ENCODE measurements at places on chromosomes 2 and 18.

- peak; percentile 50 for DNase-seq
Measured at GRCh38 chr2:25688236-25688635, 14.9 kb upstream of the DTNB start.

- DNase-seq = no peak
Measured at GRCh38 chr2:61463769-61464475, 7.0 kb downstream of the USP34 start.

DNA sequence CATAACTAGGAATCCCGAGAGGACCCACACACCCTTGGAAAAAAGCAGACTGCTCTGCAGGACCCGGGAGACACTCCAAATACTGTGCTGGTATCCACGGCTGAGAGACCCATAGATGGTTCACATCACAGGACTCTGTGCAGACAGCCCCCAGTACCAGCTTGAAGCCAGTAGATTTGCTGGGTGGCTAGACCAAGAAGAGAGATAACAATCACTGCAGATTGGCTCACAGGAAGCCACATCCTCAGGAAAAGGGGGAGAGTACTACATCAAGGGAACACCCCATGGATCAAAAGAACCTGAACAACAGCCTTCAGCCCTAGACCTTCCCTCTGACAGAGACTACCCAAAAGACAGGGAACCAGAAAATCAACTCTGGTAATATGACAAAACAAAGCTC lies 223.8 kb upstream of the LRATD1 start:
- no peak for DNase-seq

DNA sequence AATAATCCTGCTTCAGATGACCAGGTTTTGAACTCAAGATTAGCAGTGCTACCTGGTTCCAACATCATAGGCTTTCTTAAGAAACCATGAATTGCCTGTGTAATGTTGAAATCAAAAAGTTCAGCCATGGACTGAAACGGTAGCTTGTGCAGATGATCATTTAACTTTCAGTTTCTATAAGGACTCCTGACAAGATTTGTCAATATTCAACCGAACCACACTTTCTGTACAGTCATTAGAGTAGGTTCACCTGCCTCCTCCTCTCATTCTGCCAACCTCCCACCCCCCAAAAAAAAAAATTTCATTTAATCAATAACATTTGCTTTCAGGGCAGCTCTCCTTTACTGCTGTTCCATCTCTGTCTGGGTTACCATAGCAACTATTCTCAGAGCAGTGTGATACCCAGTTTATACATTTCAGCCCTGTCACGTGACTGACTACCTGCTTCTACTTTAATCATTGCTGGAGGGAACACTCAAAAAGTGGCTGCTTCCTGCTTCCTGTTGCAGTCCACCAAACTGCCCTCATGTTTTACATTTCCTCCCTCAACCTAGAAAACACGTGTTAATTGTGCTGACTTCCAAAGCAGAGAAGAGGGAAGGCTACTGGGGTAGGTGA lies 275.5 kb downstream of the SS18 start:
- no peak for DNase-seq

DNA sequence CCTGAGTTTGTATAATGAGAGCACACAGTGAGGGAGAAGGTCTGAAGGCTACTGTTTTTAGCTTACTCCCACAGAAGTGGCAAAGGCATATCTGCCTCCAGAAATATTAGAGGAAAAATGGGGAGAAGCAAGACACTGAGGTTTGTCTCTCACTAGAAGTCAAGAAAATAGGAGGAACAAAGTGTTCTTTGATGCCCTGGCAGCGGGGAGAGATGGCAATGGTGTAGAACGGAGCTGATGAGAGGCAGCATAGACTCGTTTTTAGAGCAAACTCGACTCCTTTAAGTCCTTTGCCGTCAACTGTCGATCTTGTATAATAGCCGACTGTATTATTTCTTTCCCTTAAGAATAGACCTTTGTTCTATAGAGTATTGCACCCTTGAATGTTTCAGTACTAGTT lies 73.8 kb downstream of the ANKRD44 start:
- DNase-seq = no peak

DNA sequence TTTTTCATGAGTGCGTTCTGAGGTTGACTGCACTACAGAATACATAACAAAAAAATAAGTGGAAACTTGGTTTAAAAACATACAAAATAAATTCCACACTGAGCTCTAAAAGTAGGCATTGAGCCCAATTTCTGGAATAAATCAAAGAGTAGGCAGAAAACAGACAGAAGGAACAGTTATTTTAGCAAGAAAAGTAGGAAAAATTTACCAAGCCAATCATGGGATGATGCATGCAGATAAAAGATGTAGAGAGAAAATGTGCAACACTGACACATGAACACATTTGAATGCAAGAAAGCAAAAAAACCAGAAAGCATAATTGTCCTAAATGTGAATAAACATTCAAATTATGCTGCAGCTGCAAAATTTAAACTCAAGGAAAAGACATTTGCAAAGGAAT lies 308.3 kb downstream of the DLGAP1 start:
- no peak for DNase-seq

GRCh38 chr18:57439609-57439968 lies 4.4 kb downstream of the ONECUT2 start:
- no peak for DNase-seq

All from NCI-H1417 (cell line).